NCI-H146 (cell line): ENCODE measurements at places on chromosomes 1 and 21.

DNA sequence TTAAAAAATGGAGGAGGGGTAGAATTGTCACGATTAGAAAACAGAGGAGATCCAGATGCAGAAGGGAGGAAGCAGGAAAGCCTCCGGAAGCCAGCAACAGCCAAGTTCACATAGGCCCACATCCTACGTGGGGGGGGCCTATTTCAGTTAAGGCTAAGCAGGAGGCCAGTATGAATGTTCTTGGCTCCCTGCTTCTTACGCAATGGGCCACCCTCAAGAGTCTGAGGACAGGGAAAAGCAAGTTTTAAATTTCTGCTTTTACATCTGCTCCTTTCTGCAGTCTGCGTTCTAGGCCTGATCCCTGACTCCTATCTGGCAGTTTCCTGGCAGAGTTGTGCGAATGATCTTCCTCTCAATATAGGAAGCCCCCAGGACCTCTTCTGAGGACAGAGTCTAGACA is 30.6 kb downstream of the RABIF start:
- no peak for DNase-seq

DNA sequence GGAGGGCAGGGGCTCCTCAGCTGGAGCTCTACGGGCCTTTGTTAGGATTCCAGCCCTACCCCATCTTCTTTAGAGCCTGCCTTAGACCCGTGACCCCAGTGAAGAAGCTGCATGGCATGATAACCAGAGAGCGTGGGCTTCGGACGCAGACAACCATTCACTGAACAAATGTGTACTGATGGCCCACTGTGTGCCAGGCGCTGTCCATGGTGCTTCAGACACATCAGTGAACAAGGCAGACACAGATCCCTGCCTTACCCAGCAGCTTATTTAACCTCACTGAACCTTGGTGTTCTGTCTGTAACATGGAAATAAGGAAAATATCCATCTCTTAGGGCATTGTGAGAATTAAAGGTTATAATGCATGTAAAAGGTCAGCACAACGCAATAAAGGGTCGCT is 9.5 kb downstream of the CHIT1 start:
- DNase-seq = no peak

DNA sequence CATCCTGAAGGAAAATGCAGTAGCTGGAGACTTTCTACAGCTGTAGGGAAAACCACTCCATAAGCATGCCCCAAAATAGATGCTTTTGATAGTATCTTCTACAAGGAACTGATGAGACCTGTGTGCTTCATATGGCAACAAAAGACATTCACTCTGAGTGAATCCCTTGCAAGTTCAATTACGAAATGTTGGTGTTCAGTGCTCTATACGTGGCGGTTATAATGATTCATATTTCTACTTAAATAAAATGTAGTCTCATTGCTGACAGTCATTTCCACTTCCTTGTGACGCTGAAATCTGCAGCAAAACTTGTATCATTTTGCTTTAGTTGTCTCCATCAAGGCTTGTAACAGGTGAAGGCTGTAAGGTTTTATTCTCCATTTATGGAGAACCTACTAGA is 20.6 kb downstream of the TOR1AIP2 start:
- DNase-seq = no peak

DNA sequence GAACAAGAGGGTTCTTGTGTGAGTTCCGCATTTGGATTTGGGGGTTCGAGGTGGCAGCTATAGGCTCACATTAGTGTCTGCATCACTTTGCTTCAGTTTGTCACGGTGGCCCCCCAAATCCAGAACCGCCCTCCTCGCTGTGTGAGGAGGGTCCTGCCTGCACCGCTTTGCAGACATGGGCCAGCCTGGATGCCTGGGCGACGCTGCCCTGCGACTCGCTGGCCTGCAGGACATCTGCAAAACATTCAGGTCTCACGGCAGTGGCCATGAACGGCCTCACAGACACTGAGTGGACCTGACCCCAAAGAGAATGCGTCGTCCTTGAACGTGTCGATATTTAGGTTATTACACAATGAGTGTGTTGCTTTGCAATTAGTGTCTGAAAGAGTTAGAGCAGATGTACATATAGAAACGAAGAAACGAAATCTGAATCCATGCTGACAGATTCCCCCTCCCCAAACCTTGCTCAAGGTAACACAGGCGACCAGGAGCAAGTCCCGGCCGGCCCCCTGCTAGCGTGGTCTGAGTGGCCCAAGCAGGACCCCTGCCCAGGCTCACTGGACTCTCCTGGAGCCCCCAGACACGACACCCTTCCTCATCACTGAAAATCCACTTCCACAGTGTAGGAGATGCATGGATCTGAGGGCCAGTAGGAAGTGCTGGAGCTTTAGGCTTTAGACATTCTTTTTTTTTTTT is 20.4 kb downstream of the PDE9A start:
- no peak for DNase-seq

DNA sequence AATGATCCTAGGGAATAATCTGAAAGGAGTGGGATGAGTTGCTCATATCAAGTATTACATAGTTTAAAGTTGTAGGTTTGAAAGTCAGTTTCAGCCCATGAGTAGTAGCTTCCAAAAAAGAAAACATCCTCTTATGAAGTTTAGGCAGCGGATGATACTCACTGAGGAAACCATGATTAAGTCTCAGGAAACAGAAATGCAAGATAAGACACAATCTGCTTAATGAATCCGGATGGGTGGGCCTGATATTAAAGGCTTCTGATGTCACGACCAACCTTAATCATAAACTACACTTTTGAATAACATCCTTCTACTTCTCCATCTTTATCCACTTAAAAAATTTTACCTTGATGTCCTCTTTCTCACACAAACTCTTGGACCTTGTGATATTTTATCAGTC is 61.8 kb downstream of the S1PR1 start:
- no peak for DNase-seq

GRCh38 chr1:209662879-209663327 is 10.7 kb upstream of the LAMB3 start:
- DNase-seq = no peak

GRCh38 chr1:70906800-70907199 is 140.8 kb downstream of the PTGER3 start:
- DNase-seq = no peak

- no peak for DNase-seq
Observed at GRCh38 chr1:208868554-208868953, 624.4 kb upstream of the PLXNA2 start.

DNA sequence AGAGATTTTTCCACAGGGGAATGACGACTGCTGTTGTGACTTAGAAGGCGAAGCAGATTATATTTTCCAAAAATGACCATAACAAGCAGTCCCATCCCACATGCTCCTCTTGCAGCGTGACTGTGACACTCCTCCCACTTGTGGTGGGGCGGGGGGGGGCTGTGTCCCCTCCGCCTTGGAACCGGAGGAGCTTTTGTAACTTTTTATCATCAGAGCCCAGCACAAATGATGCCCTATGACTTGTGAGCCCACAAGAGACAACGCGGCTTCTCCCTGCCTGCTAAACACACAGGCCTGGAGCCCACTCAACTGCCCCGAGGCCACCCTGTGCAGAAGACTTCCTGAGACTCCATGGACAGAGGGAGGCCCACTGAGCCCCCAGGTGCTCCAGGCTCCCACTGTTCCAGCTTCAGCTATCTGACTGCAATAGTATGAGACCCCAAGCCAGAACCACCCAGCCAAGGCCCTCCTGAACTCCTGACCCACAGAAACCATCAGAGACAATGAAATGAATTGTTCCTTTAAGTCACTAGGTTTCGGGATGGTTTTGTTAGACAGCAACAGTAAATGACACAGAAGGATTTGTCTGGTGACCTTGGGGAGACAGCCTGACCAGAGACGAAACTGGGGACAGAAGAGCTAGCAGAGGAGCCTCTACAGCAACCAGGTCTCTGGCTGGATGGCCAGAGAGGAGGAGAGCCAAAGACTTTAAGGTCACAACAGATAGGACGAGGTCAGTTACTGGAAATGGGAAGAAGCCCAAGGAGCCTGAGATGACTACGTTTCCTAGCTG is 58.8 kb downstream of the CAPZB start:
- no peak for DNase-seq

- DNase-seq = peak; percentile 11
Observed at GRCh38 chr1:181208083-181208482, 119.6 kb downstream of the IER5 start.

GRCh38 chr21:37071561-37072273 is 1.2 kb downstream of the PIGP start:
- DNase-seq = peak; percentile 48

DNA sequence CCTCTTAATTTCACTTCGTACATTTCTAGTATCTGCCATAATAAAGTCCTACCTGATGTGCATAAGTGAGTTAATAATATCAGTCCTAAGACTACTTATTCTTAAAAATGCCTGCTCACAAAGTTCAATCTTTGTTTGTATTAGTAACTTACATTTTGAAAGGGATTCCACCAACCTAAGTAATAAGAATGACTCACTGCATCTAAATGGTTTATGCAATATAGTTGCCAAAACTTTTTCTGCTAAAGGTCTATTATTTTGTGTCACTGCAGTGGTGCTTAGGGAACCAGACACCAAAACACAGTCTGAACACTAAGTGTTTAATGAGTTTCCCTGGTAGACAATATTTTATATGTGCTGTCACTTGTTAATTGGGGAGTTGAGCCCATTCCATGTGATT is 1.8 kb downstream of the ZNF669 start:
- no peak for DNase-seq

DNA sequence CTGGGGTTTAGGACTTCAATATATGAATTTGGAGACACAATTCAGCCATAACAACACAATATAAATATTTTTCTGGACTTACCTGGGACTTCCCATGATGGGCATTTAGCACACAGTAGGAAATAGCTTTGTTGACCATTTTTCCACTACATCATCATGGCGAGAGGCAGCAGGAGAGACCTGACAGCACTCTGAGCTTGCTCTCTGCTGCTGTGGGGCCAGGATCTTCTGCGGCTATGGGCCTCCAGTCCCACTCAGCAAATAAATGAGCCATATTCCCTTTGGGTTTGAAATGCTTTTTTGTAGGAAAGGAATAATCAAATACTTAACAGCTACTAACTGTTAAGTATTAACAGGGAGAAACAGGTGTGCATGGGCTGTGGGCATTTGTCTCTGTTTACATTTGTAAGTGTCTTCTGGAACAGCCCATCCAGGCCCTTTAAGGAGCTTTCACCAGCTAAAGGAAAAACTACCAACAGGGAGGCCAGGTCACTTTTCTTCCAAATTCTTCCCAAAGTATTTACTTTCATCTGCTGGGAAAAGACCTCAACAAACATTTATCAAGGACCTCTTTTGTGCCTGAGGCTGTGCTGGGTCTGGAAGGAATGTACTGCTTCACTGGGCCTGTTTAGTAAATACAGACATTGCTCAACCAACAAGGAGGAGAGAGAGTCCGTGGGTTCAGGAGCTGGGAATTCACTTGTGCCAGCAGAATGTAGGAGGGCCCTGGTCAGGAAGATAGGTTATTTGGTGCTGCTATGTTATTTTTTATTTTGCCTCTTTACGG is 133.2 kb downstream of the LRIG2 start:
- no peak for DNase-seq
